ENCODE measurements at places on chromosomes 3 and 15.

DNA sequence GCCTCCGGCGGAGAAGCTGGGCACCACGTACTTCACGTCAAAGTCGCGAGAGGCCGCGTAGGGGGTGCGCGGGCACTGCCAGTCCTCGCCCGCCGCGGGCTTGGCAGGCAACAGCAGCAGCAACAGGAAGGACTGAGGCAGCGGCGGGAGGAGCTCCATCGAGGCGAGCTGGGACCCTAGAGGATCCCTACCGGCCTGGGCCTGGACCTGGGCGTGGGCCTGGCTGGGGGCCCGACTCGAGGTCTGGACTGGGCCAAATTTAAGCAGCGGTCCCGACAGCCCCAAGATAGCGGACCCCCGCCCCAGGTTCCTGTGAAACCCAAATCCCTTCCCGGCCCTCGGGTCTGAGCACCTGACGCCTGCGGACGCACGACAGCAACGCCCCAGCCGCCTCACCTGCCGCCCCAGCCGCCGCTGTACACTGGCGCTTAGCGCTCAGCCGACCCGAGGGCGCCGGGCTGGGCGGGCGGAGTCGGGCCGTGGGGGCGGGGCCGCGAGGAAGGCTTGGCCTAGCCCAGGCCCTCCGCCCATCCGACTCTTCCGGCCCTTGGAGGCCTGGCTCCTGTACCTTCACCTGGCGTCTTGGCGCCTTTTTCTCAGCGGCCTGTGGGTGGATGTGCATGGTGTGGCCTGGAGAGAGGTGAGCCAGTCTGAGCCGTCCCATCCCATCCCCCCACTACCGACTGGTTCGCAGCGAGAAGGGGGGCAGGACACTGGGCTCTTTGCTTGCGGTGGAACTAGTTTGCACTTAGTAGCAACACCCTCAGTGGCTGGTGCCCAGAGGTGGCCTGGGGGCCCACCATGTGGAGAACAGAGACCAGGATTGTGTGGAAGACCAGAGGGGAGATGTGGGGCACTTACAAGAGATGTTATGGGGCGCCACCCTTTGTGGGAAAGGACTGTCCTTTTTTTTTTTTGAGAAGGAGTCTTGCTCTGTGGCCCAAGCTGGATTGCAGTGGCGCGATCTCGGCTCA, at the start of gene MST1R:
MST1R (minus strand) TSS at position 423 of the 974 bp plus-strand sequence; CDS start at position 159, 264 bp downstream.
- peak; percentile 83 for DNase-seq

- no peak for DNase-seq
Measured at GRCh38 chr3:162295323-162295983, 798.8 kb downstream of the OTOL1 start.

DNA sequence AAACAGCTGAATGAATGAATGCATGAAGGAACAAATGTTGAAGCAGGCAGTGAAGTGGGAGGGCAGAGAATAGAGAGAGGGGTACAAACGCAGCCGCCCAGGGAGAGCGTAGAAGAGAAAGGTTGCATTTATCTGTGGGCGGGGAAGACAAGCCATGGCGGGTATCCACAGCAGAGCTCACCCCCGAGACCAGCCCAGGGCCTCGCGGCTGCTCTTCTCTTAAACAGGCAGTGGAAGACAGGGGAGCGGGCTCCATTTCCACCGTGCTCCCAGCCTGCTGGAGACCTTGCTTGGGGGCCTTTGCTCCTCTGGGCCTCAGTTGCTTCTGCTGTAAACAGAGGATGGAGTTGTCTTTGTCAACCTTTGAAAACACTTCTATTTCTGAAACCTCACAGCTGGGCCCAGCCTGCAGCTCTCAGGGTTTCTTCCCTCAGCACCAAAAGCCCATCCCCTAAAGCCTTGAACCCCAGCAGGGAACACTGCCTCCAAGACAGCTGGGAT, 259.5 kb downstream of the UACA start:
- DNase-seq: no peak

GRCh38 chr15:77944002-77944867, 133.3 kb downstream of the TBC1D2B start:
- no peak for DNase-seq

All from NCI-H2081 (cell line).